ENCODE measurements at places on chromosomes 7 and 10. TPM values are rescaled to one million over a fixed set of nuclear protein-coding genes. Genes with fewer than 3 reads are reported as not detected.

Gene AZGP1
- total RNA-seq = 87.7 TPM

Gene PDK4
- 156 TPM for total RNA-seq

Gene WNT8B
- not detected for total RNA-seq

Gene OGDHL
- 0.69 TPM for total RNA-seq

Gene SUN3
- total RNA-seq = not detected

Gene CCL26
- 1.2 TPM for total RNA-seq

Gene FOXI2
- total RNA-seq = not detected

All from upper lobe of right lung (tissue), 1 donor.